Stimulated activated CD4-positive, alpha-beta T cell treated with anti-CD3 and anti-CD28 coated beads, Interleukin-15, amount 100 ng/mL, for 48 hours (primary cell): ENCODE measurements at places on chromosomes 7 and 10.

DNA sequence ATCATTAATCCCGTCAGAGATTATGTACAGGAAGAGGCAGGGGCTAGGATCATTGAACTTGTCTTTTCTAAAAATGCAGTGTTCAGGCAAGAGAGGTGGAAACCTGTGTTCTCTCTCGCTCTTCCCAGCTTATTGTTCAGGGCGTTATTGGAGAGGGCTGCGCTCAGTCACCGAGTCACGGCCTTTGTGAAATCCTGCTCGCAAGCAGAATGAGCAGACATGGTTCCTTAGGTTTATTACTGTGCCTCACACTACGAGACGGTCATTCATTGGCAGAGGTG is 631 bp upstream of the PRKRIP1 start:
- DNase-seq, result no peak

GRCh38 chr7:102072636-102073209 is 213.9 kb upstream of the SH2B2 start:
- no peak for DNase-seq

DNA sequence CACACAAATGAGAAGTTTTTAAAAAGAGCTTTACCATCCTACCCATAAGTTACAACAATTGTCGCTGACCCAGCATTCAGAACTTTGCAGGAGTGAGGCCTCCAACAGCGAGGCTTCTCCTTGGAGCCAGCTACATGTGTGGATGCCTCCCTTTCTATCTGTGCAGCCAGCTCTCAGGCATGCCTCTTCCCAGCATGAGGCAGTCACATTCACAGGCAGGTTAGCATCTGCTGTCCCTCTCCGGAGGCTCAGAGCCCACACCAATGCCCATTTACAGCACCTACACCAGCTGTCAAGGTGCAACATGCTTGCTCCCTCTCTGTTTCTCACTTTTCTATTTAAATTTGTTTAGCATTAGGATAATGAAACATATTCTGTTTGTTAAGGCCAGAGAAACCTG is 278.7 kb upstream of the PODXL start:
- DNase-seq, result no peak

DNA sequence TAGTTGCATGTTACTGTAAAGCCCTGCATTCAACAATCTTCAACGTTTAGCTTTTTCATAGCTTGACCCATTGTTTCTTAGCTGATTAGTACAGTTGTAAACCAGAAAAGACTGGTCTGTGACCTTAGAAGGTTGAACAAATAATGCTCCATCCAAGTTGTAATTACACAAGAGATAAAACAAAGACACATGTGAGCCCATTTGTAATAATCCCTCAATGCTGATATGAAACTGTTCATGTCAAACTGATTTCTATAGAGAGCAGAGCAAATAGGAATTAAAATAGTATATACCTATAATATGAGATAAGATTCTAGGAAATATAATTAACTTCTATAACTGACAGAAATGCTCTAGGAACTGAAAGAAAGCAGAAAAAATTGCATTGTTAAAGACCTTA is 94.7 kb upstream of the SLC25A13 start:
- DNase-seq, result no peak

DNA sequence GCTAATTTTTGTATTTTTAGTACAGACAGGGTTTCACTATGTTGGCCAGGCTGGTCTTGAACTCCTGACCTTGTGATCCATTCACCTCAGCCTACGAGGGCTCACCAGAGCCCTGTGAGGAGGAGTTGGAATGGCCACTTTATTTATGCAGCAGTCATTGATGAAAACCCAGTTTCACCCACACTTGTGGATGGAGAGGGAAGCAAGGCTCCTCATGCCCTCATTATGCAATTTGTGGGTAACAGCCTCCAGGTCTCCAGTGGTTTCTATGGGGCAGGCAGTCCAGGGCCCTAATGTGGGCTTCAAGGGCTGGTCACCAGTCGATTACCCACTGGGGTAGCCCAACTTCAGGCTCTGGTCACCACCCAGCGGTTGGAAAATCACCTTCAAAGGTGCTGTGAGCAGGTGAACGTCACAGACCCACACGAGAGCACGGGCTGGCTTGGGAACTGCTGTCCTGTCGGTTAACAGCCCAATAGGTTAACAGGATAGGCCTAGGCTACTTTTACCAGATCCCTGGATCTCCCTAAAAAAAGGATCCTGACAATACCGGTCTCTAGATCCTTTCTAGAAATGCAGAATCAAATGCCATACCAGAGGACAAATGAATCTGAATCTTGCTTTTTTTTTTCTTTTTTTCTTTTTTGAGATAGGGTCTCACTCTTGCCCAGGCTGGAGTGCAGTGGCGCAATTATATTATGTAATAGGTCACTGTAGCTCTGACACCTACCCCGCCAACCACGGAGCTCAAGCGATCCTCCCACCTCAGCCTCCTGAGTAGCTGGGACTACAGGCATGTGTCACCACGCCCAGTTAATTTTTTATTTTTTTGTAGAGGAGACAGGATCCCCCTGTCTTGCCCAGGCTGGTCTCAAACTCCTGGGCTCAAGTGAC is 97.8 kb downstream of the SLC37A3 start:
- no peak for DNase-seq

DNA sequence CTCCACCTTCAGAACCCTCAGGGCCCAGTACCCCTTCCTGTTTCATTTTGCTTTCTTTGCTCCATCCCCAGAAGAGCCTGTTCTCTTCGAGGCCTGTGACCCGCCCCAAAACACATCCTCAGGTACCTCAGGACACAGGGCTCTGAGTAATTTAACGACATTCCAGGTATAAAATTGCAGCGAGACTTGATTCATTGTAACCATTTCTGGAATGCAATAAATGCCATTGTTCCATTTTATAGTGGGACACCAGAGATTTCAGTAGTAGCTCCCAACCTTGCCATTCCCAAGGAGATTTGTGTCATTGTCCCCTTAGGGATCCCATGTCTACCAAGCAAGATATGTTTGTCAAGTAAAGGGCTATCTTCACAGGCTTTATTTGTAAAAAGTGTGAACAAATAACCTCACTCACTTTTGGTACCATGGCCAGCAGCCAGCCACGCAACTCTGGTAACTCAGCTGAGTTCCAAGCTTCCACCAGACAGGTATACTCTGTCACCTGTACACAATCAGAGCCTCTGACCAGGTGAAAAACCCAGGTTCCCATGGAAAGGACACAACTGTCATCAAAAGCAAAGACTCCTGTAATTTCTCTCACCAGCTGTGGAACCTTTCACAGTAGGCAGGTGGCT is 441.3 kb downstream of the PLXNA4 start:
- DNase-seq, result no peak

- no peak for DNase-seq
Observed at GRCh38 chr7:151099486-151100211, 13.4 kb downstream of the AGAP3 start.

- no peak for DNase-seq
Observed at GRCh38 chr10:59970396-59971368, 64.3 kb upstream of the CCDC6 start.

- no peak for DNase-seq
Observed at GRCh38 chr10:20616918-20617810, 279.9 kb downstream of the NEBL start.

- no peak for DNase-seq
Observed at GRCh38 chr7:80640846-80641245, 2.4 kb downstream of the CD36 start.

- no peak for DNase-seq
Observed at GRCh38 chr10:129631006-129631405, 164.0 kb downstream of the MGMT start.

GRCh38 chr7:149879766-149880637 is 6.2 kb downstream of the ATP6V0E2 start:
- DNase-seq, result no peak

DNA sequence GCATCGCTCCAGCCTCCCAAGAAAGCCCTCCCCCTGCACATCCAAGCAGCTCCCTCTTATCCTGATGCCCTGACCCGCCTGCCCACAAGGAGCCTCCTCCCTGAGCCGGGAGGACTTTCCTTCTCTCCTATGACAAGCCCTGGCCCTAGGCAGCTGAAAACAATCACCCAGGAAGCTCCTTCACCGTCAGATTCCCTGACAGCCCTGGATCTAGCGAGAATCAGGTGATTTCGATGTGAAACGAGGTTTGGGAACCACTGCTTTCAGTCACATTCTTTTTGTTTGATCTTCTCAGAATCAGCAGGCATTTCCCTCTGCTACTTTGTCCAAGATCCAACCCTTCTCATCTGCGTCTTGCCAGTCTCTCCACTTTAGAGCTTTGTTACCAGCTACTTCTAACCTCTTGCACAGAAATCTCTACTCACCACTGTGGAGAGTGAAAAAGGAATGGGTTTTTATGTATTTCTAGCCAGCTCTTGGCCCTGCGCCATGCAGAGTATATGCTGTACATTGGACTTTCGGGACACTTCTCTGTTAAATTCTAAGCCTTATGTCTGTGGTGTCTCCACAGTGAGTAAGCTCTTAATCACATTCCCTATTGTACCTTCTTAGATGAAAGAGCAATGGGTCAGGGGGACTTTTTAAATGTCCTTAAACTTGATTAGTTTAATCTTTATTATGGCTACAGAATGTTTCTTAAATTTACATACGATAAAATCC is 253.2 kb upstream of the C7orf33 start:
- DNase-seq, result no peak

DNA sequence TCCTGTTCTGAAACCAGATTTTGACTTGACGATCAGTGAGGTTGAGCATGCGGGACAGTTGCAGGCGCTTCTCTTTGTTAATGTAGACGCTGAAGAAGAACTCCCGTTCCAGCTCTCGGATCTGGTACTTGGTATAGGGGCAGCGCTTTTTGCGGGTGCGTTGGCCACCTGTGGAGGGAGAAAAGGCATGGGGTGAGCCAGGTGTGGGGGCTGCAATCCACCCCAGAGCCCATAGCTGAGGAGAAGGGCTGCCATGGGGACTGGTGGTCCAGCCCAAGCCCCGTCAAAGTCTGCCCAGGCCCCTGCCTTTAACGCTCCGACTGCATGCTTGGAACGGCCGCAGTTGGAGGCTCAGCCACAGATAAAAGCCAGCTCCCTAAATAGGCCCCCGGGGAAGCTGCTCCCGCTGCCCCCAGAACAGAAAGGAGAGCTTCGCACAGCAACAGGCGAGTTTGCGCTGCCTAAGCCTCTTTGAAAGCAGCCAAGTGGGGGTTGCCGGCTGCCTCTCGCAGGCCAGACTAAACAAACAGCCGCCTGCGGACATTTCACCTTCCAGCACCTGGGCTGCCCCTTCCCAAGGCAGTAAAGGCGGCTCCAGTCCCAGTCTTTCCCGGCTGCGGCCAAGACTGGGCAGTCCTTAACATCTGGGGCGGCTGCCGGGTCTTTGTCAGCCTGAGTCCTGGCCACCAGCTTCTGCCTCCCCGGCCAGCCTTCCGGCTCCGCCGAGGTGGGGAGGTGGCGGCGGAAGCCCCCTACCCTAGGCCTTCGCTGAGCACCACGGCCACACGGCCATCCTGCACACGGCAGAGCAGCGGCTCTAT is 2.0 kb downstream of the HOXA11 start:
- no peak for DNase-seq

GRCh38 chr7:5452470-5452899 is 28.9 kb upstream of the TNRC18 start:
- no peak for DNase-seq

DNA sequence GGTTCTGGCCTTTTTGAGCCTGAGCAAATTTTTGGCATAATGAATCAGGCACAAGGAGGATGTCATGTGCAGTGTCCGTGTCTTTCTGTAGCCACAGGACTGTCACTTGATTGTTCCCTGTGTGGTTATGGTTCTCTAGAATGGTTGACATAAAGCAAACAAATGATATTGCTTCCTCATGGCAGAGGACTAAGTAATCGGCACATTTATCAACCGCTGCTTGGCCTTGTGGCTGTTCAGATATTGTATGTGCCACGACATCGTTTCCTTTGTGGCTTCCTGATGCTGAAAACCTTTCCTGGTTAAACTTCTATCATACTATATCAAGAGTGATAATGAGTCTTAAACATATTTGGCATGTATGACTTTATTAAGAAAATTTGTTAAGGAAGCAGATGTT is 598.8 kb downstream of the SUGCT start:
- DNase-seq, result no peak

GRCh38 chr10:13961853-13962252 is 368.9 kb downstream of the FRMD4A start:
- no peak for DNase-seq

DNA sequence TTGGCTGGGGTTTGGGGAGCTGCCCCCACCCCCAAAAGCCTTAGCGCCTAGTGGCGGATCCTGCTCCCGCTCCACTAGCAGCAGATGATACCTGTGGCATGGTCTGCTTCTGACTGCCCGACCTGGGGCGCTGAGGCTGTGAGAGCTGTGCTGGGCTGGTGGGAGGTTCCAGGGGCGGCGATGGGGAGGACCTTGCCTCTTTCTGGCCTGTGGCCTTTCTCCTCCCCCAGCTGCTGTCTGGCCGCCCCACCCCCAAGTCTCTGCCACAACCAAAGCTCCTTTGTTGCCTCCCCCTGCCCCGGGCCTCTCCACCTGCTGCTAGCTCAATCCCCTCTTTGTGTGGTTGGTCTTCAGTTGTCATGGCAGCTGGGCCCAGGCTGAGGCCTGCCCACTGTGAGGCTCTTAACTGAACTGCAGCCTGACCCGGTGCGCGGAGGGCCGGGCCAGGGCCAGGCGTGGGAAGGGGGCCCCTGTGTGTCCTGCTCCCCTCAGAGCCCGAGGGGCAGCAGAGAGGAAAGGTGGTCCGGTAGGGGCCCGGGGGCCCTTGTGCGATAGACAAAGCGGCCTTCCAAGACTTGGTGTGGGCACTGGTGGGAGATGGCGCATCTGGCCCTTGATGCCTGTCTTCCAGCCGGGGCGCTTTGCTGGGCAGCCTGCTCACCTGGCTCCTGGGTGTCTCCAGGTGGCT is 4.7 kb downstream of the ZNF775 start:
- no peak for DNase-seq

DNA sequence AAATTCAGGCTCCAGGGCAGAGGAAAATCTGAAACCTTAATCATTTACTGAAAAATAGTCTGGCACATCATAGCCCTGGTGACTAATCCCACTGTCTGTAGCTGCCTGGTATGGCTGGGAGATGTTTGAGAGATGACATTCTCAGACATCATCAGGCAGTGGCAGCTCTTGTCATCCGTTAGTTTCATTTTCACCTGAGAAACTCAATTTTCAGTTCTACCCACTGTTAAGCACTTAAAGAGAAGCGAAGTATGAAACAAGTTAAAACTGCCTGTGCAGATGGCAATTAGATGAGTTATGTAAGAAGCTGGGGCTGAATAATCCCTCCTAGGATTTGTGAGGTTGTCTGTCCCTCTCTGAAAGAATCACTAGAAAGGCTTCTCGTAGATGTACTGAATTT is 150.2 kb downstream of the NSUN6 start:
- DNase-seq, result no peak

DNA sequence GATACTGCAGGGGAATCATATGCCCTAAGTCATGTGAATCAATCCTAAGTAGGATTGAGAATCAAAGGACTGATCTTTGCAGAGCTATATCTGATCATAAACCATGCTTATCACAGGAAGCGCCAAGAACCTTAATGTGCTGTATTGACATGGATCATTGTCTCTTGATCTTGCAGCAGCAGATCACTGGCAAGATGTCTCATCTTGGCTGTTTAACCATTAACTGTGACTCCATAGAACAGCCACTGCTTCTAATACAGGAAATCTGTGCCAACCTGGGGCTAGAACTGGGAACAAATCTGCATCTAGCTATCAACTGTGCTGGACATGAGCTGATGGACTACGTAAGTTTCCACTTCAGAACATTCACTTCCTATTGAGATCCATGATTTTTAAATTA is 21.6 kb downstream of the ENO4 start:
- DNase-seq, result no peak

- DNase-seq, result no peak
Observed at GRCh38 chr10:78544423-78545090, 510.9 kb downstream of the RPS24 start.
